ENCODE measurements at places on chromosomes 3 and 15. TPM values are rescaled to one million over a fixed set of nuclear protein-coding genes. Genes with fewer than 3 reads are reported as not detected.

DNA sequence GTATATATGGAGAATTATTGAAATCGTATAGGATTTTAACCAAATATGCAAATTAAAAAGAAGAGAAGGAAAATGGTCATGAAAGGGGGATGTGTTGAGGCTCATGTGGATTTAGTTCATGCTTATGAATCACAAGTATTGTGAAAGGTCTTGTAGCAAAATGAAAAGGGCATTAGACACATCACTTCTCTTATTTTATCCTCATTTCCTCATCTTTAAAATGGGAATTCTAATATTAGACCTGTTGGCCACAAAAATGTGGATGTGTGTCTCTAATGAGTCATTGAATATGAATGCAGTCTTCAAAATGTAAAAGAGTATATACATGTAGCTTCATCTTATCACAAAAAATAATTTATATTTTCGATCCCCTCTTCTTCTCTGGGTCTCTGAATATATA, 14.9 kb upstream of the ALCAM start:
- DNase-seq = no peak

COPG1 gene
- 86.1 TPM for total RNA-seq

DNA sequence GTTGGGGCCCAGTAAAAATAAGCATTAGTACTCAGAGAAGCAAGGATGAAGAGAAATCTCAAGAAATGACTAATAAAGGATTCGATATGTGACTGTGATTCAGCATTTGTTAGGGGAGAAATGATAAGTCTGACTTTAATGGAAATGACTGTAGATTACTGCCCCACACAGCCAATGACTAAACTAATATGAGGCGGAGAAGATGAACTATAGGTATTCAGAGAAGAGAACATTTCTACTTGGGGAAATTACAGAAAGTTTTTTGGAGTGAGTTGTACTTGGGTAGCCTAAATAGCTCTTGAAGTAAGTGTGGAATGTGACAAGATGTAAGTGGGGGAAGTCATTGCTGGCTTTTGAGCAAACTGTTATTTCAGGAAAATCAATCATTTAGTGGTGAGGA, 380.0 kb downstream of the PDCD6IP start:
- no peak for DNase-seq

DNA sequence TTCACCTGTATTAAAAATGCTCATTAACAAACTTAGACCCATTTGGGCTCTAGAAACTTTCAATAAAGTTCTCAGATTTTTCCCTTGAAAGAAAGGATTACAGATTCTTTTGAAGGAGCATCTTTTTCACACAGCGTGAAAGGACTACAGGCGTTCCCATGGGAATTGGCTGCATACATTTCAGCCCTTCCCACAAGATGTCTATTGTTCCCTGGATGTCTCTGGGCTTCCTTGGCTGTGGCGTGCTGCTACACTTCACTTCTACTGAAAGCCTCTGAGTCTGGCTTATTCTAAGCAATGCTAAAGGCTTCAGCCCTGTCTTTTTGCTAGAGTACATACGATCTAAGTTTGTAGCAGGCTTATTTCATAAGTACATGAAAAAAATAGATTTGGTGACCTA, 1.4 kb downstream of the VEPH1 start:
- DNase-seq = no peak

Data from left ventricle myocardium inferior (tissue), 1 donor.